ENCODE measurements at places on chromosomes 4 and X. TPM values are rescaled to one million over a fixed set of nuclear protein-coding genes. Genes with fewer than 3 reads are reported as not detected.

The PLAC1 gene
- not detected for total RNA-seq

The MAGEA2 gene
- total RNA-seq = not detected

The XAGE1A gene
- not detected for total RNA-seq

GRCh38 chr4:98996056-98996764 lies 689 bp downstream of the METAP1 start:
- peaks cover 27% of the 10 kb centered on the region for H3K4me1 ChIP-seq
- H3K4me3 ChIP-seq = peak overlapping the region; percentile 95
- peak overlapping the region; percentile 84 for H3K27ac ChIP-seq
- no peaks in the 10 kb centered on the region for H3K36me3 ChIP-seq
- no peak for DNase-seq
- no peaks in the 10 kb centered on the region for H3K27me3 ChIP-seq

- peak overlapping the region; percentile 97 for H3K27ac ChIP-seq
- peak overlapping the region; percentile 7 for H3K4me3 ChIP-seq
- H3K4me1 ChIP-seq = peaks cover 75% of the 10 kb centered on the region
- H3K36me3 ChIP-seq = no peaks in the 10 kb centered on the region
- H3K27me3 ChIP-seq = no peaks in the 10 kb centered on the region
Measured at GRCh38 chrX:136192839-136193414, 45.6 kb downstream of the FHL1 start.

- H3K36me3 ChIP-seq = no peaks in the 10 kb centered on the region
- H3K4me1 ChIP-seq = no peaks in the 10 kb centered on the region
- no peak overlapping the region for H3K4me3 ChIP-seq
- no peak overlapping the region for H3K27ac ChIP-seq
- DNase-seq = no peak
- H3K27me3 ChIP-seq = no peaks in the 10 kb centered on the region
Measured at GRCh38 chr4:154390324-154390723, 101.3 kb downstream of the DCHS2 start.

DNA sequence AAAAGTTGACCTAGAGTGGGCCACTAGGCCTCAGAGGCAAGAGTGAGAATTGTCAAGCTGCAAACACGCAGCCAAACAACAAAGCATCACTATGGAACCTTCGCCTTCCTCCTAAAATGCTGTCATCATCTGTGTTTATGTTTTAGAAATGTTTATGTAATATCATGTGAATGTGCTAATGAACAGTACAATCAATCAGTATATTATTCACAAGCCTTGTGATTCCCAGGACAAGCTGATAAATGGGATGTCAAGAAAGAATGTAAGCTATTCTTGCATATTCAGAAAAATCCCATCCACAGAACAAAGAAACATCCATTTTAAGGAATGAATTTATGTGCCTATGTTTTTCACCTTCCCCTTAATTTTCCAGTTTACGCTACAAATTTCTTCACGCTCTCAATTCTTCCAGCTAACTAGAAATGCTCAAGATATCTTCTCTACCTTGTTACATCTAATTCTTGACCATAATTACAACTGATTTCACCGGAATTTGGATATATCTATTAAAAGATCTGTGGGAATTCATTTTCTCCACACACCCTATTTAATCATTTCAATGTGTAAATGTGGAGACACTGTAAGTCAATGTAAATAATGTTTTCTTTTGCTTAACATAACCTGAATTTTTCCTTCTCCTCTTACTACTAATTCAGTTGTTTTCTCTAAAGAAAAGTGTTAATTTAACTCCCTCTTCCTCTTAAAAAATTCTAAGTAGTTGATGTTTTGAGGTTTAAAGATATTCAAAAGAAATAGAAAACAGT lies 65.5 kb downstream of the LEF1 start:
- H3K27me3 ChIP-seq = no peaks in the 10 kb centered on the region
- no peak overlapping the region for H3K4me3 ChIP-seq
- H3K4me1 ChIP-seq = no peaks in the 10 kb centered on the region
- H3K27ac ChIP-seq = no peak overlapping the region

DNA sequence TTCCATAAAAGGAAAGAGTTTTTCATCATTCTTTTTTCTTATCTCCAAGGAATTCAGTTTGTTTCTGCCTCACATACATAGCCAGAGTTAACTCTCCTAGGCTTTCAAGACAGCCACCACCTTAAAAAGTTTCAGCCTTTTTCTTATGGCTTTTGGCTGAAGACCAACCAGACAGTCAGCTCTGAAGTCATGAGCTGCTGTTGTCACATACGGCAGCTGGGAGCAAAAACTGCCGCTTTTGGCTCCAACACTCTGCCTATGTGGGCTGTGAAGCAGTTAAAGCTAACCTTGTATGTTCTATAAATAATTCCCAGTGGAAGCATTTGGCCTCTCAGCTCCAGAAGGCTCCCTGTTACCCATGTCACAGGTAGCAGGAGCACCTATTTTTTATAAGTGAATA lies 104.1 kb downstream of the KLHL4 start:
- H3K27me3 ChIP-seq = no peaks in the 10 kb centered on the region
- H3K4me3 ChIP-seq = peak overlapping the region; percentile 12
- no peaks in the 10 kb centered on the region for H3K4me1 ChIP-seq
- no peak overlapping the region for H3K27ac ChIP-seq

DNA sequence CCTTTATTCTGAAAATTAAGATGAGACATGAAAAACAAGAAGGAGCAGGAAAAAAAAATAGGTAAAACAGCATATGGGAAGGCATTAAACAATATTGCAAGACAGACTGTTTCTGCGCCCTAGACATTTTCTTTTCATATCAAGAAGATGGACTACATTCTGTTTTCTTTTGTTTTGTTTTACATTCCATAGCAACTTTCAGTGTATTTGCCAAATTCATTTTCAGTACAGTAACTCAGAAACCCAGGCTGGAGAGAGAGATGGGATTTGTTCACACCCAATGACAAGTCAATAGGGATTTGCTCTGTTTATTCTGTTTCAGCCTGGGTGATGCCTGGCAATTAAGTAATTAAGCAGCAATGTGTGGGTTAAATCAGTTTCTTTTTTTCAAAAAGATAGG lies 892.8 kb upstream of the DIAPH2 start:
- DNase-seq = no peak
- no peaks in the 10 kb centered on the region for H3K27me3 ChIP-seq
- no peak overlapping the region for H3K4me3 ChIP-seq
- no peak overlapping the region for H3K27ac ChIP-seq
- no peaks in the 10 kb centered on the region for H3K36me3 ChIP-seq

- no peak overlapping the region for H3K4me3 ChIP-seq
- peaks cover 16% of the 10 kb centered on the region for H3K4me1 ChIP-seq
- no peaks in the 10 kb centered on the region for H3K27me3 ChIP-seq
Measured at GRCh38 chr4:101158134-101158482, 189.2 kb downstream of the PPP3CA start.

DNA sequence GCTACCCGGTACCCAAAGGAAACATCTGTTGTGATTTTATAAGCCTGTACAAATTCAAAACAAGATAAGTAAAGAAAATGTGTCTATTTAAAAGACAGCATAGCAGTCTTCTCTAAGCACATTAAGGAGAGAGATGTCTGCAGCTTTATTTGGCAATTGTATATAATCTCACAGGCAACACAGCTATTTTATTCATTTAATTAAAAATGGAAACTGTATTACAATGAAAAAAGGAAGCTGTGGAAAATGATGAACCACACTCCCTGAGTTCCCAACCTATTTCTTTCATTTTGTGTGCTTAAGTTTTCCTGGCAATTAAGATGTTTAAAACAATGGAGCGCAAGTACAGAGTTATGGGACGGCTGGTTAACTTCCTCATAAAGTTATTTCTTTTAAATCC lies 78.4 kb downstream of the CBLL2 start:
- DNase-seq = no peak
- H3K27ac ChIP-seq = no peak overlapping the region
- no peak overlapping the region for H3K4me3 ChIP-seq
- H3K4me1 ChIP-seq = no peaks in the 10 kb centered on the region

DNA sequence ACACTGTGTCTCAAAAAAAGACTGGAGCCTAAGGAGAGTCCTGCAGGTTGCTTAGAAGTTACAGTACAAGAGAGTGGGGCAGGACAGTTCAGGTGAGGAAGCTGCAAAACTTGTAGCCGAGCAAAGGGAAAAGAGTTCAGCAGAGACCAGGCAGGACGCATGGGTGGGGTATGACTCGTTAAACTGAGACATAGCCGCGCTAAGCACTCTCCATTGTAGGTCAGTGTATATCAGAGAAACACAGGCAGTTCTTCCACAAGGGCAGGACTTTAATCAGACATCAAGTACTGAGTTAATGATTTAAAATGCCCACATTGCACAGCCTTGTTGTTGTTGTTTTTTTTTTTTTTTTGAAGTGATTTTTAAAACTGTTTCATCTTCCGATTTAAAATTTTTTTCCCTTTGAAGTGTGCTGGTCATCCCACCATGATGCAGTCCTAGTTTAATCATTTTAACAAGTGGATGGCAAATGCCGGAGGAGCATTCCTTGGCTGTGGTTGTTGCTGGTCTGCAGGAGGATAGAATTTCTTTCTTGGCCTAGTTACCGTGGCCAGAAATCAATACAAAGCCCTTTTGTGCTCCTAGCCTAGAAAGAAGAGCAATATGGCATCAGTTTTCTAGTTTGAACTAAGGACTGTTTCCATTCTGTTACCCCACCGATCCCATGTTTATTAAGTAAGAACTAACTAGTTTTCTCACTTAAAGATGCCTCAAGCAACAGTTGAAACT lies 10.3 kb downstream of the LAP3 start:
- no peak overlapping the region for H3K27ac ChIP-seq
- DNase-seq = no peak
- H3K27me3 ChIP-seq = no peaks in the 10 kb centered on the region
- H3K4me3 ChIP-seq = no peak overlapping the region

DNA sequence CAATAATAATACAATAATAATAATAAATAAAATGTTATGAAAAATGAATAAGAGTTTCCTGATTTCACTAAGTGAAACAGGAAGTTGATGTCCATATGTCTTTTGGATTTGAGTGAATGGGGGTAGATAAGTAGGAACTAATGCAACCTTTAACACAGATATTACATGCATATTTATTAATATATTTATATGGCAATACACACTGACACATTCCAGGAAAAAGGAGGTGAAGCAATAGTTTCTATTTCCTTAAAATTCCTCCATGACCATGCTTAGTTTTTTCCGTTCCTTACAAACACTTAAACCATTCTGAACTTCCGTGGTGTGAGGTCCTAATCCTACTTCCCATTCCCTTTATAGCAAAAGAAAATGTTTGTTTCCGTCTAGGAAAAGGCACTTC lies 48.3 kb downstream of the ATXN3L start:
- no peak overlapping the region for H3K27ac ChIP-seq
- no peak overlapping the region for H3K4me3 ChIP-seq
- DNase-seq = no peak
- H3K36me3 ChIP-seq = no peaks in the 10 kb centered on the region
- no peaks in the 10 kb centered on the region for H3K4me1 ChIP-seq

- H3K4me3 ChIP-seq = no peak overlapping the region
- no peaks in the 10 kb centered on the region for H3K36me3 ChIP-seq
- no peaks in the 10 kb centered on the region for H3K27me3 ChIP-seq
- peaks cover 8% of the 10 kb centered on the region for H3K4me1 ChIP-seq
Measured at GRCh38 chrX:8988446-8988845, 45.5 kb downstream of the FAM9B start.

- H3K4me1 ChIP-seq = peaks cover 19% of the 10 kb centered on the region
- H3K4me3 ChIP-seq = no peak overlapping the region
- no peak for DNase-seq
- no peaks in the 10 kb centered on the region for H3K36me3 ChIP-seq
Measured at GRCh38 chr4:16532240-16532970, 306.1 kb upstream of the TAPT1 start.

DNA sequence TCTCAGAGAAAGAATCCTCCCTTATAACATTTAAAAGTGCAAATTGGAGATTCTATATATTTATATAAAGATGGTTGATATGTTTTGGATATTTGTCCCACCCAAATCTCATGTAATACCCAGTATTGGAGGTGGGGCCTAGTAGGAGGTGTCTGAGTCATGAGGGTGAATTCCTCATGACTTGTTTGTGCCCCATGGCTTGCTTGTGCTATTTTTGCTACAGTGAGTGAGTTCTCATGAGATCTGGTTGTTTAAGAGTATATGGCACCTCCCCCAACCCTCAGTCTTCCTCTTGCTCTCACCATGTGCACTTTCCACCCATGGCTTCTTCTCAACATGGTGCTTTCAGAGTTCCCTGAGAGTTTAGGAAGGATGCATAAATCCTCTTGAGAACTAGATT lies 9.5 kb upstream of the ANKRD50 start:
- H3K36me3 ChIP-seq = no peaks in the 10 kb centered on the region
- H3K4me3 ChIP-seq = no peak overlapping the region
- no peak overlapping the region for H3K27ac ChIP-seq
- H3K27me3 ChIP-seq = no peaks in the 10 kb centered on the region
- H3K4me1 ChIP-seq = no peaks in the 10 kb centered on the region
